ENCODE measurements at places on chromosomes 2 and 18.

- DNase-seq, result no peak
These were observed 328.2 kb downstream of the LRRTM4 start for GRCh38 chr2:77193858-77194448.

DNA sequence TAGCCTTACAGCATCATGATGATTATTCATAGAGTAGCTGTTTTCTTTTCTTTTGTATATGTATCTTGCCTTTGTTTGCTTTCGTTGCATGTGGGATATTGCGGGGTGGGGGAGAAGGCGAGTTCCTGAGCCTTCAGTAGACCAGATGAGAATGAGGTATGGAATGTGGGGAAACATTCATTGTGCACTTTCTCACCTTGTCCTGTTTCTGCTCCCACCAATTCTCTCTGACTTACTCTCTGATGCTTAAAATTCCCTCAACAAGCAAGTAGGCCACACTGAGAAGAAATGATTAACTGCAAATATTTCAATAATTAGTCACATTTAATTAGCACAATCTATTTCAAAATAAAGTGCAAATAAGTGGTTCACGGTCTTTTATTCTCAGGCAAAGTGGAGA, 31.0 kb downstream of the GKN2 start:
- DNase-seq, result no peak

DNA sequence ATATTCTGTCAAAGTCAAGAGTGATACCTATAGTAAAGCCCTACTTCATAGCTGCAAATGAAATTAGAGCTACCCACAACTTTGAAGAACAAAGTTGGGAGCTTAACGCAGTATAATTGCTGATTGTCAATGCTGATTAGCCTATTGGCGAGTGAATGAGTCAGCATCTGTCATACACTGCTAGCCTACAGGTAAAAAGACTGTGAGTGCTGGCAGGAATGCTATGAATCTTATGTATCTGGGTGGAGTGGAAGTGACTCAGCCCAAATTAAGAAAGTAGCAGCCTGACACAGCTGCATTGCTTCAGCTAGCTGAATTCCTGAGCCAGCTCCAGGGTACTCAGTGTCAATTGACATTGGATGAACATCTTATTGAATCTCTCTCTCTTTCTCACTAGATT, 179.4 kb upstream of the DCC start:
- DNase-seq, result no peak

DNA sequence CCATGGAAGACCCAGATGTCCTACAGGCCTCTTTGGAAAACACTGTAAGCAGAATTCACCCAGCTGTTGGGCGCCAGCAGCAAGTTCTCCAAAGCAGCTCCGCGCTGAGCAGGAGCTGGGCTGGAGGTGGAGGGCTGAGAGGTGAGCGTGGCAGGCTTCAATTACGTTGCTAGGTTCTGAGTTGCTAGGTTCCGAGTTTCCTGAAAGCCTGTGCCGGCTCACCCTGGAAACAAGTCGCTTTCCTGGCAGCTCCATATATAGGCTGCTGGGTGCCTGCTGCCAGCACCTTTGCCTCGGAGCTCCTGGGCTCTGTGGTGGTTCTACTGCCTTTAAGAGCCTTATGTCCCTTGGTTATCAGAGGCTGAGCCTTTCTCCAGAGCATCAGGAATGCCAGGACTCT, 14.4 kb upstream of the EGR4 start:
- no peak for DNase-seq

GRCh38 chr2:210798180-210798579, 241.8 kb downstream of the CPS1 start:
- DNase-seq, result no peak

DNA sequence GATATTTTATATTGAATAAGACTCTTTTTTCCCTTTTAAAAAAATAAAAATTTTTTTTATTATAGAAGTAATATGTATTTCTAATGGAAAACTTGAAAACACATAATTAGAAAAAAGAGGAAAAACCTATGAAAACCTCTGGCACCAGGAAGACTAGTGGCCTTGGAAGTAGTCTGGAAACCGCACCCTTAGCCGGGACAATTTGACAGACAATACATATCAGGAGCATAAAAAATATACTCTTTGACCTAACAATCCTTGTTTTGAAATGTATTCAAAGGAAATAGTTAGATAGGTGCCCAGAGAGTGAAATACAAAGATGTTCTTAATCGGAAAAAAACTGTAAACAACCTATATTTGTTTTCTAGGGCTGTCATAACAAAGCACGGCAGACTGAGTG, 34.9 kb upstream of the FAM117B start:
- DNase-seq, result no peak

- no peak for DNase-seq
These were observed 194.0 kb downstream of the NDUFA10 start for GRCh38 chr2:239831001-239831731.

- DNase-seq, result no peak
These were observed 224.2 kb upstream of the CXCR4 start for GRCh38 chr2:136342138-136342537.

- no peak for DNase-seq
These were observed 515.3 kb upstream of the MEX3C start for GRCh38 chr18:51712821-51713220.

DNA sequence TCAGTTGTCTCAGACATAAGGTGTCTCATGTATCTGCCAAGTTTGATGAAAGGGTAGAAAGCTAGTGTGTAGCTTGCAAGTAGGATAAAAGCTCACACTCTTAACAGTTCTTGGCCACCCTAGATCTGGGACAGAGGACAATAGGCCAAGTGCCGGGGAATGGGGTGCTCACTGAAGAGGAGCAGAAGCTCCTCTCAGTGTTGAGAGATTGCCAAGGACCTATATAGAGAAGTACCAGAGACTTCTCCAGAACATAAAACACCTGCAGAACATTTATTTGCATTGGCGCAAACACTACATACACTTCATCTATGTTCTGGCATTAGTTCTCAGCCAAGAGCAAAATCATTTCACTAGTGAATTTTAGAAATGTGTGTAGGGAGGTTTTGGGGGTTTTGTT, 2.9 kb upstream of the GTF3C3 start:
- DNase-seq, result no peak

GRCh38 chr2:51219468-51219867, 187.5 kb upstream of the NRXN1 start:
- DNase-seq, result no peak

DNA sequence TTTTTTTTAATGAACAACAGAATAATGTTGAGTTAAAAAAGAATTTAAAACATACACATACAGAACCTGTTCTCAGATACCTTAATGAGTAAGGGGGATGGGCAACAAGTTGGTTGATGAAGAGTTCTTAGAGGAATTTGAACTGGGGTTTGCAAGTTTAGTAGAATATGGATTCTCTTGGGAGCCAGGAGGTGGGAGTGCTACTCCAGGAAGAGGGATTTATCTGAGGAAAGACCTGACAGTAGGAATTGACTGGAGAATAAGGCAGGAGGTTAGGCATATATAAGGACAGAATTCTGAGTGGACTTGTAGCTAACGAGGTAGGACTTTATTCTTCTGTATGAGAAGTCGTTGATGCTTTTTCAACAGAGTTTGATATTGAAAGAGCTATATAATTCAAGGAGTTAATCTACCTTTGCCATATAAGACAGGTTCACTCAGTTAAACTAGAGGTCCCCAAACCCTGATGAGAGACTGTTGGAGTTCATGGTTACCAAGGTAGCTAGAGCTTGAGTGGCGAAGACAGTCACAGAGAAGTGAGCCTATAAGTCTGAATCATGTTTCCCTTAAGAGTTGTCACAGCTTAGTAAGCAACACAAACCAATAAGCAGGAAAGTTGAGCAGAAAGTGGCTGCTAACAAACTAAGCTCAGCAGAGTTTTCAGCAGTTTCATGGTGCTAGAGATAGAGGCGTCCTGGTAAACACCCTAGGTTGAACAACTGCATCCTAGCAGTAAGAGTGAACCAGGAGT, 88.2 kb downstream of the NCOA1 start:
- DNase-seq, result no peak

DNA sequence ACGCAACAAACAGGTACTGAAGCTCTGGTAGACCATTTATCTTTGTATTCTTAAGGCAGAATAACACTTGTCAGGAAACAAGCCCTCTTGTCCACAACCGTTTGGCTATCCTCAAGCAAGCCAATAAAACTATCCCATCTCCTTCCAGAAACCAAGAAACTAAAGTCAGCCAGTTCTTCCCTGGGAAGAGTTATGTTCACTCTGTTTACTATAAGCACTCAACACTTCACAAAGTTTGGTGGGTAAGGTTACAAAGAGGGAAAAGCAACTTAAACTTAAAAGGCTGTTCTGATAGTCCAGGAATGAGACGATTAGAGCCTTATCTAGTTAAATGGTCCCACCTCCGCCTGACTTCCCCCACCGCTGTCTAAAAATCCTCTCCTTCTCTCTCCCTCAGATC, 25.6 kb downstream of the LRP2 start:
- DNase-seq, result no peak

DNA sequence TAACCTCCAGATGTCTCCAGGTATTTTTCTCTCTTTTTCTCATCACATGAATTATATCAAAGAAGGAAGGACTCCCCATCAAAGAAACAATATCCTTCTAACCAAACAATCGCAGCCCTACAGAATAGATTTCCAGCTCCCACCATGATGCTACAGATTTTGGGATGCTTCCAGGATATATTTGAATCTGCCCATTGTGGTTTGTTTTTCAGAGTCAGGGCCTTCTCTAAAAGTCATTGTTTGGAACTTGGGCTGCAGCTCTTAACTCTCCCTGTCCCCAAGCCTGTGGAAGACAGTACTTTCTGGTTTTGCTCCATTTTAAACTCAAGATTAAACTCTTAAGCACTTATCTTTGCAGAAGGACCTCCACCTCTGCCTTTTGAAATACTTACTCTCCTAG, 223.2 kb downstream of the PMAIP1 start:
- no peak for DNase-seq

DNA sequence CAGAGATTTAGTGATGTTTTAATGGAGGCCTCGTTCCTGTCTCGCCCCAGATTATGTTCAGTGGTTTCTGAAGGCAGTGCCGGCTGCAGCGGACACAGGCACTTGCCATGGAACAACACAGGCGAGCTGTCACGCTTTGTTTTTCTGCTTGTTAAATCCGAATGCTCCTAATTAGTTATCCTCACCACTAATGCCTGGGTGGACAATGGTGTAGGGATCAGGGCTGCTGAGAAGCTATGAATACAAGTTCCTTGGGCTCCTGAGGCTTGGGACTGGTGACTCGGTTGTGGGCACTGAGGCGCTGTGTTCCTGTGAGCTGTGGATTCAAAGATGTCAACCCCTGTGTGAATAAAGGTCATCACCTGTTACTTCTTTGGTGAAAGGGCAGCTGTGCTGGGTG, 123.5 kb downstream of the PLEKHM3 start:
- DNase-seq, result no peak

DNA sequence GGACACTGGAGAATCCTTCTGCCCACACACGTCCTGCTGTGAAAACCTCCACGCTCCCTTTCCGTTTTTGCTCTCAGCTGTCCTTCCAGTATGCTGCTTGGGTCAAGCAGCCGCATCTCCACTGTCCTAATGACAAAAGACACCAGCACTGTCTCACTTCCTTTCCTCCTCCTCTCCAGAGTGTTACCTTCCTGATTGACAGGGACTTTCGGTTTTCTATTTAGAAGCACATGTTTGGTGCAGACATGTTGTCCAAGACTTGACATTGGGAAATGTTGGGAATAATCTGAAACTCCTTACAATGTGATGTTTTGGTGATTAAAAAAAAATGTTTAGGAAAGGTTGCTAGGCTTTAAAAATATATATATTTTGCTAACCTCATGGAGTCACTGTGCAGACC, 226.6 kb downstream of the FAM210A start:
- no peak for DNase-seq

GRCh38 chr2:126444512-126444911, 211.4 kb upstream of the GYPC start:
- no peak for DNase-seq

GRCh38 chr2:32783469-32783868, 155.6 kb downstream of the TTC27 start:
- DNase-seq, result no peak
